SK-MEL-5 (cell line): ENCODE measurements at places on chromosomes 11 and 22. TPM values are rescaled to one million over a fixed set of nuclear protein-coding genes. Genes with fewer than 3 reads are reported as not detected.
A peak's percentile ranks its signal among the peaks of the same experiment; 100 is the strongest.

DNA sequence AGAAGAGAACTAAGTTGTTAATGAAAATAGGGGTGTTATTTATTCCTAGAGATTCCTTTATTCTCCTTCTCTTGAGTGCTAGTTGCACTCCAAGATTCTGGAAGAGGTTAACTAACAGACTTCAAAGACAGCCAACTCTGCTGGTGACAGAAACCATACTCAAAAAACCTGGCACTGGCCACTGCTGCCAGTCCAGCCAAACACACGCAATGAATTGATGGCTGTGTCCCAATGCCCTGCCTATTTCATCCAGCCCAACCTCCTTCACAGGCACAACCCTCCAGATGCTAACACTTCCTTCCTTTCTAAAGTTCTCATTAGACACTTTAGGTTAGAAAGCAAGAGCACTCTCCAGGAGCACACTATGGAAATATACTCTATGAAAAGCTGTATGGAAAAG lies 150.8 kb upstream of the C11orf58 start:
- no peak for DNase-seq

- DNase-seq: no peak
These were observed 21.1 kb downstream of the TSPAN18 start for GRCh38 chr11:44747836-44748235.

DNA sequence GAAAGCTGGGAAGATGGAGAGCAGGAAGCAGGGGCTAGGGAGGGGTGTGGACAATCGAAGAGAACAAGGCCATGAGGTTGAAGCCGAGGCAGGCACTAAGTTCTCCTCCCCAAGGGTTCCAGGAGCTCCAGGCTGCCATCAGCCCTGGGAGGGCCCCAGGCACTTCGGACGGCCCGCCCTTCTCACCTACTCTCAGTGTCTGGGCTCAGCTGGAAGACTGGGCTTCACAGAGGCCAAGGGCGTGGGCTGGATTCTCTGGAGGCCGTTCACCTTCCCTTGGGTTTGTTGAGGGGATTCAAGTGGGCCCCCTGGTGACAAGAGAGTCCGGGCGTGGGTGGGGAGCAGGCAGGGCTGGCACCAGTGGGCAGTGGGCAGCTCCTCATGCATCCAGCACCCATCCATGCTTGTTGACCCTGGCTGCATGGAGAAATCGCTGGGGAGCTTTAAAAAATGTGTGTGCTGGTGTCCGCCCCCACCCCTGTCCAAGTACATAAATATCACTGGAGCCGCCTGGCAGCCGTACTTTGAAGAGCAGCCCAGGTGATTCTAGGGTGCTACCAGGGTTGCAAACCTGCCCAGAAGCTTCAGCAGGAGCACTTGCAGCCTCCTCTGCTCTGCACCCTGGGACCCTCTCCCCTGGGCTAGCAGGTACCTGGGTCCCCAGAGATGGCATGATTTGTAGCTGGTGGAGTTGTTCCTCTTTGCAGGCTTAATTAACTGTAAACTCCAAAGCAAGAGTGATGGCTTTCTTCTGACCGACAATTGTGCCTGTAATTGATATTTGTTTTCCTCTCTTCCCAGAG lies 74.3 kb downstream of the RTL6 start:
- DNase-seq: no peak

DNA sequence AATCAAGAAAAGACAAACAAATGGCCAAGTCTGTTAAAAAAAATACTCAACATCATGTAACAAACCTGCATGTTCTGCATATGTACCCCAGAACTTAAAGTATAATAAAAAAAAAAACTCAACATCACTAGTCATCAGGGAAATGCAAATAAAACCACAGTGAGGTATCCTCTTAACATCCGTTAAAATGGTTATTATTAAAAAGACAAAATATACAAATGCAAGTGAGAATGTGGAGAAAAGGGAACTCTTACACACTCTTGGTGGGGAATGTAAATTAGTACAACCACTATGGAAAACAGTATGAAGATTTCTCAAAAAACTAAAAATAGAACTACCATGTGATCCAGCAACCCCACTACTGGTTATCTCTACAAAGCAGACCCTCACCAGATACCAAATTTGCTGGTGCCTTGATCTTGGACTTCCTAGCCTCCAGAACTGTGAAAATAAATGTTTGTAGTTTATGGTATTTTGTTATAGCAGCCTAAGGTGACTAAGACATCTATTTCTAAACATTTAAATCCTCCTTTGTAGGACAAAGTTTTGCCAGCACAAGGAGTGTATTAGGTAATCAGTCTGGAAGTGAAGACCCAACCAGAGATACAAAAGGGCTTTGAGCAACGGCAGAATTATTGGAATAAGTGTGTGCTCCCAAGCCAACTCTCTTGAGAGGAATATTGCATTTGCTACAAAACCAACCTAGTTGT lies 32.4 kb upstream of the SCUBE2 start:
- no peak for DNase-seq

- DNase-seq: no peak
These were observed 8.2 kb upstream of the TBC1D22A start for GRCh38 chr22:46754110-46754799.

DNA sequence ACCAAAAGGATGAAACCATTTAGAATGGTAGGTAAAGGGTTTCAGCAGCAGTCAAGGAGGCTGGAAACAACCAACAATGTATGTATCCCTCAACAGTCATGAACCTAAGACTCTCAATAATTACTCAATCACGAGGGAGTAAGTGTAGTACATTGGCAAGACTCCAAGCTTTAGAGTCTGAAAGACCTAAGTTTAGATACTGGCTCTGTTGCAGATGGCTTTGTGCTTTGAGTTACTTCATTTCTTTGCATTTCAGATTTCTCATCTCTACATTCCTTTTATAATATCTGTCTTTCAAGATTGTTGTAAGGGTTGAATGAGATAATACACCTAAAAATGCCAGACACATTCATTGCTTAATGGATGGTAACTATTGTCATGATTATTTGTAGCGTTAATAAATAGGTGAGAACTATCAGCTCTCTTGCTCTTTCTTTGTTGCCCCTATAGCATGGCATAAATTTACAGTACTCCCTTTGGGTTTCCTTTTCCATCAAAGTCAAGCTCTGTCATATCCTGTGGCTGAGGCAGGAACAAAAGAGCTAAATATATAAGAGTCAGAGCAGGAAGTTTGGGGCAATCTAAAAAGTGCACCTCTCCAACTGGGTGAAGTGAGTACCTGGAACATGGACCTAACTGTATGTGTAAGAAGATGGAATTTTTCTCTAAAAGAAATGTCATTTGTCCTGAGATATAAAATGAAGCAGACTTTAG lies 228.2 kb upstream of the ZC3H12C start:
- peak; percentile 60 for DNase-seq

GRCh38 chr11:80843266-80843974 lies 1402.6 kb upstream of the TENM4 start:
- no peak for DNase-seq

DNA sequence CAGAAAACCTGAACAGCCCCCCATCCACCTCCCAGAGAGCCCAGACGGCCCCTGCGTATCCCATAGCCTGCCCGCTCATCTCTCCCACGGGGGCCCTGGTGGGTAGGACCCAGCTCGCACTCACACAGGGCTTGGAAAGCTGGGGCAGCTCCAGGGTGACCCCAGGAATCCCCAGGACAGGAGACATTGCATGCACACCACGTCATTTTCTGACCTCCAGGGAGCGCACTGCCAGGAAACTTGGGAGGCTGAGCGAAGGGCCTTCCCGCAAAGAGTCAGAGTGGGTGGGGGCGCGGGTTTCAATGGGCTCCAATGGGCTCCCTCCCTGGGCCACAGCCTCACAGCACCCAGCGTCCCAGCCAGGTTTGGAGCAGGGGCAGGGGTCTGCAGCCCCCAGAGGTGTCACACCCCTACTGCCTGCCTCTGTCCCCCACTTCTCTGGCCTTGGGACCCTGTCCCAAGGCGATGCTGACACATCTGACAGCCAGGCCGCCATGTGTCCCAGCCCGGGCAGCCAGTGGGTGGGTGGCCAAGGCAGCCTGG lies 8.2 kb upstream of the SYT8 start:
- peak; percentile 54 for DNase-seq

- peak; percentile 68 for DNase-seq
These were observed 48.9 kb downstream of the CDPF1 start for GRCh38 chr22:46201059-46201757.

- DNase-seq: peak; percentile 60
These were observed at the start of gene SH3BP1 for GRCh38 chr22:37639070-37639760. Gene SH3BP1, plus strand, starts transcription at chr22:37639669. Its CDS starts 119 bp downstream, at chr22:37639788.

DNA sequence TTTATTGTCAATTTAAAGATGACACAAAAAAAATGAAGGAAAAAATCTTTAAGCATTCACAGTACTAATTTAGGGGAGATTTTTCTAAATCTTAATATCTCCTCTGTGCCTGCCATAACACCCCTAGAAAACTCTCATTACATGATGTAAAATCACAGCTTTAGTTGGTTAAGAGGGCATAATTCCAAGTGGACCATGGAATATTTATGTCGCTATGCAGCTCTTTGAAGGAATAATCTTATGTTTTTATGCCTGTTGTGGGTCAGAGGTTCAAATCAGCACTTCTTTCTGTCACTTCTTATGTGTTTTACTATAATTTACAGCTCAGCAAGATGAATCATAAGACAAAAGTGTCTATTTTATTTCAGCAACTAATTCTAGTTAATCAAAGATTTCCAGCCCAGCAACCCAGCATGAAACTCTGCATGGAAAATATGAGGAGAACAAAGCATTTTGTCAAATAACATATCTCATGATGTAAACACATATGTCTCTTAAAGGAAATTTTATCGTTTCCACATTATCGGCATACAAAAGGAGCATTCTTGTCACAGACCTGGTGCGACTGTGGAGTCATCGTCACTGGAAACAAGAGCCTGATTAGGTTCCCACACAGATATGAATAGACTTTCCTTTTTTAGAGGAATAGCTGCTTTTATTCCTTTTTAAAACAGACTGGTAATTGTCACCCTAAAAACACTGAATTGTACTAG lies 274.8 kb downstream of the SOX6 start:
- peak; percentile 95 for DNase-seq

DNA sequence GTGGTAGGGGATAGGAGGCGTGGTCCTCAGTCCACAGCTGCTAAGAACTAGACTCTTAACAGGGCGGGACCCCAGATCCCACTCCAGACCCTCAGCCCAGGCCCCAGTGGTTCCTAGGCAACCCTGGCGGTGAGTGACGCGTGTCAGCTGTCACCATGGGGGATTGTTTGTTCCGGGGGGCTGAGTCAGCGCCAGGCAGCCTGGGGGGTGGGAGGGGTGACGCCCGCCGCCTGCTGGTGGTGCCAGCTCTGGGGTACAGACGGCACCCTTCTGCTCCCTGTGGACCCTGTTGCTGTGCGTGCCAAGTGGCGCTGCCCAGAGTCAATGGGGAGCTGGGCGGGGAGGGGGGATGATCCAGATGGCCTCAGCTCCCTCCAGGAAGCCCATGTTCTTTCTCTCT lies 2.5 kb downstream of the CNIH2 start:
- no peak for DNase-seq

DNA sequence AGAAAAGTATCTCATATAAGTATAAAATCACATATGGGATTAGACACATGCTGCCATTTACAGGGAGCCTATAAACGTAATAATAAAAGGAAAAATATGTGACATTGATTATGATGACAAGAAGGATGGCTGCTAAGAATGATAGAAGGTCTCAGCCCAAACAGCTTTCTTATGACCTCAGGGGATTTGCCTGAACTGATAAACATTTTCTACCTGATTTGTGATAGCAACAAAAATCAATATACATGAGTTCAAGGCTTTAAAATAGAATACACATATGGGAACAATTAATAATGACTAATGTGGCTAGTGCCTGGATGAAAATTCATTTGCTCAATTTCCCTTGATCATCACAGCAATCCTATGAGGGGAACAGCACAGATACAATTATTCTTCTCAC lies 636.8 kb upstream of the CCDC90B start:
- DNase-seq: no peak

DNA sequence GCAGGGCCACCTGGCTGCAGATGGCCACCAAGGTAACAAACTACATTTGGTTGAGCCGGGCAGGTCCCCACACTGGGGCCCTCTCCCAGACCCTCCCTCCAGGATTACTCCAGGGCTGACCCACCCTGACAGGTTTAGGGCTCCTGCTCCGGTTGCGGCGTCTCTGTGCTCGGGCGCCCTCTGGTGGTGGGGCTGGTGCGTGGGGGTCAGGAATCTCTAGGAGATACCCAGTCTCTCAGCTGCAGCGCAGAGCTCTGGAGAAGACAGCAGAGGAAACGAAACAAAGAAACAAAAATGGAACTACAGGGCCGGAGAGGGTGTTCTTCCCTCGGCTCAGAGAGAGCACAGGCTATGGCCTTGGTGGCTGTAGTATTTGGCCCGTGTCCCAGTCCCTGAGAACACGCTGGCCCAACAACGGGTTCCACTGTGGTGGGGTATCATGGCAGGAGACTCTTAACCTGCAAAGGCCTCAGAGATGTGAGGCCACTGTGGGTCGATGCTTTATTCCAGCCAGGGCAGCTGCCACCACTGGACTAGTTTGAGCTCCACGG lies 2.4 kb downstream of the C11orf96 start:
- DNase-seq: peak; percentile 77

GRCh38 chr11:117825538-117826189 lies 1.1 kb upstream of the FXYD2 start:
- DNase-seq: no peak

GRCh38 chr22:49230194-49230577 lies 597.5 kb downstream of the BRD1 start:
- peak; percentile 8 for DNase-seq

- DNase-seq: no peak
These were observed 43.1 kb upstream of the TRIM77 start for GRCh38 chr11:89667001-89667400.

DNA sequence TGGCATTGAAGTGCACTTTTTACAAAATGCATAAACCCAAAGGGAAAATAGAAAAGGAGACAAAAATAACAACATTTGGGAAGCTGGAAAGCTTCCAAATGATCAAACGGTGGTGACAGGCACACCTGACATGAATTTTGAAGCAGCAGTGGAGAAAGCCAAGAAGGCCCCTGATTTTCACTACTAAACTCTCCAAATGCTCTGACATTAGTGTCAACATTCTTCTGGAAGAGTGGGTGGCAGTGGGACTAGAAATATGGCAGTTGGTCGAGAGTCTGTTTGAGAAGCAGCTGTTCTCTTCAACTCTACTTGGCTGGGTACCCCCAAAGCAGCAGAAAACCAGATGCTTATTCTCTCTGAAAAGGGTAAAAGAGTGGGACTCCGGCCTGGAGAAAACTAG lies 12.3 kb upstream of the APOA5 start:
- no peak for DNase-seq

DNA sequence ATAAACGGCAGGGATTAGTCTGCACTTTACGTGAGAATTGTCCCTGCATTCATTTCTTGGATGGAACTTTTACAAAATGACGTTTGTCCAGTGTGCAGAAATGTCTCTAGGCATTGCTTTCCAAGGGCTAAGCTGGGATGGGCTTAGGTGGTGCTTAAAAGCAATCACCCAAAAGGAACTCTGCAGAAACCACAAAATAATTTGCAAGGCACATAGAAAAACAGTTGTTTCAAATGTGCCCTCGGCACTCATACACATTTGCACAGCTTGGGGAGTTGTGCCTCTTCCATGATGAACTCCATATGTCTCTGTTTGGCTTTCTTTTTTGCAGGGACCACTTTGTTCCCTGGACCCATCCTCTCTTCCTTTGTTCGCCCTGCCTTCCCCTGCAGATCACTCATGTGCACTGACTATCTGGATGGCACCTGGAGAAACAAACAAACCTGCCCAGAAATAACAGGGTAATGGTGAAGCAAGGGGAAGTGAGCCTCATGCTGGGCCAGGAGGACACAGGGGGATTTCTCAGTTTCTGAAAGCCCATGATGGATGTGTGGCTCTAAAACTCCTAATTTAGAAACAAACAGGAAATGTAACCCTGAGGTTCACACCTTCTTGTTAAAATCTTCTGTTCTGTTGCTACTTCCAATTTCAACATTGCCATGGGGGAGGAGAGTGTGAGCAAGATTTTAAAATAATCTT lies 150.2 kb downstream of the SNX19 start:
- DNase-seq: no peak

C11orf21 gene
- not detected in 2 replicates for total RNA-seq

OR52N4 gene
- total RNA-seq: not detected in 2 replicates

PICK1 gene
- total RNA-seq: 24.2 and 35.7 TPM in 2 replicates

CHRDL2 gene
- 3.6 TPM in 1 of 2 replicates, not detected in the other for total RNA-seq
